ENCODE measurements at places on chromosomes 5 and 9. TPM values are rescaled to one million over a fixed set of nuclear protein-coding genes. Genes with fewer than 3 reads are reported as not detected.

DNA sequence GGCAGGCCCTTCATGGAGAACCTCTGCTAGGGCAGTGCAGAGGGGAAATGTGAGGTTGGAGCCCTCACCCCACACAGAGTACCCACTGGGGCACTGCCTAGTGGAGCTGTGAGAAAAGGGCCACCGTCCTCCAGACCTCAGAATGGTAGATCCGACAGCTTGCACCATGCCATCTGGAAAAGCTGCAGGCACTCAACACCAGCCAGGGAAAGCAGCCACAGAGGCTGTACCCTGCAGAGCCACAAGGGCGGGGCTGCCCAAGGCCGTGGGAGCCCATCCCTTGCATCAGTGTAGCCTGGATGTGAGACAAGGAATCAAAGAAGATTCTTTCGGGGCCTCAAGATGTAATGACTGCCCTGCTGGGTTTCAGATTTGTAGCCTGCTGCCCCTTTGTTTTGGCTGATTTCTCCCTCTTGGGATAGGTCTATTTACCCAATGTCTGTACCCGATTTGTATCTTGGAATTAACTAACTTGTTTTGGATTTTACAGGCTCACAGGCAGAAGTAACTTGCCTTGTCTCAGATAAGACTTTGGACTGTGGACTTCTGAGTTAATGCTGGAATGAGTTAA lies 16.6 kb upstream of the ZDHHC11 start:
- DNase-seq, result no peak

- peak; percentile 35 for DNase-seq
These were observed 9.8 kb downstream of the UIMC1 start for GRCh38 chr5:176996780-176997179.

The PCDHGA10 gene
- 1.8 TPM for total RNA-seq

The PCSK1 gene
- not detected for total RNA-seq

The PRR16 gene
- not detected for total RNA-seq

Data from foreskin keratinocyte (primary cell).